ACHN (cell line): ENCODE measurements at places on chromosomes 11 and 22.
A peak's percentile ranks its signal among the peaks of the same experiment; 100 is the strongest.

DNA sequence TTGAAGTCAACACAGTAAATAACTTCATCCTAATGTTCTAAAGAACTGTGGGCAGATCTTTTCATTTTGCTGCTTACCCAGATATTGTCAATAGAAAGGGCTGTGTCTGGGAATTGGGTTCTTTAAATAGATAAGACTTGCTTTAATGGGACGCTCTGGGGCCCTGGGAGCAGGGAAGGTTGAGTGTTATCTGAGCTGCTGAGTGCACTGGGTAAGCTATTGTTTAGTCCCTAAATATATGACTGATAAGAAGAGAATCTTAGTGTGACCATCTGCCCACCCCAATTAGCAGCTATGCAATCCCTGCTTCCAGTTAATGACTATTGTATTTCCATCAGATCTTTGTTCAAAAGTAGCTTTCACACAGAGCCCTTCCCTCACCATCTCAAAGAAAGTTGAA lies 44.4 kb downstream of the ARHGAP42 start:
- DNase-seq: no peak

- no peak for DNase-seq
These were observed 21.3 kb upstream of the PATZ1 start for GRCh38 chr22:31367426-31367825.

DNA sequence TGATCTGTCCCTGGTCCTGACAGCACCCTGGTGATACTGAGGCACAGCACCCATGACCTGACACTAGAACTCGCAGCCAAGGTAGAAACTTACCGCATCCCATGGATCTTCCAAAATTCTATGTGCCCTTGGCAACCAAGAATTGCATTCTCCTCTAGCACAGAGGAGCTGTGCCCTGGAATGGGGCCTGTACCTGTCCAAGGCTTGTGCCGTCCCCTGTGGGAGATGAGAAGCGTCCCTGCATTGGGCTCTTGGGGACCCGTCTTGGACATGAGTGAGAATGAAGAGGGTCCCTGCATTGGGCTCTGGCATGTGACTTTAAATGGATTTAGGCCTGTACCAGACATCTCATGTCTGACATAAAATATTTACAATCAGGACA lies 67.1 kb downstream of the GGTLC2 start:
- DNase-seq: no peak

- no peak for DNase-seq
These were observed 900.7 kb downstream of the JRKL start for GRCh38 chr11:97290464-97291041.

- DNase-seq: peak; percentile 46
These were observed 109.6 kb downstream of the RRAS2 start for GRCh38 chr11:14249121-14249963.

- no peak for DNase-seq
These were observed 106.8 kb downstream of the TRIM29 start for GRCh38 chr11:120031156-120031555.

- peak; percentile 26 for DNase-seq
These were observed 634 bp downstream of the TIMM8B start for GRCh38 chr11:112085822-112086421.

GRCh38 chr11:111148121-111148520 lies 97.4 kb upstream of the POU2AF2 start:
- DNase-seq: no peak

DNA sequence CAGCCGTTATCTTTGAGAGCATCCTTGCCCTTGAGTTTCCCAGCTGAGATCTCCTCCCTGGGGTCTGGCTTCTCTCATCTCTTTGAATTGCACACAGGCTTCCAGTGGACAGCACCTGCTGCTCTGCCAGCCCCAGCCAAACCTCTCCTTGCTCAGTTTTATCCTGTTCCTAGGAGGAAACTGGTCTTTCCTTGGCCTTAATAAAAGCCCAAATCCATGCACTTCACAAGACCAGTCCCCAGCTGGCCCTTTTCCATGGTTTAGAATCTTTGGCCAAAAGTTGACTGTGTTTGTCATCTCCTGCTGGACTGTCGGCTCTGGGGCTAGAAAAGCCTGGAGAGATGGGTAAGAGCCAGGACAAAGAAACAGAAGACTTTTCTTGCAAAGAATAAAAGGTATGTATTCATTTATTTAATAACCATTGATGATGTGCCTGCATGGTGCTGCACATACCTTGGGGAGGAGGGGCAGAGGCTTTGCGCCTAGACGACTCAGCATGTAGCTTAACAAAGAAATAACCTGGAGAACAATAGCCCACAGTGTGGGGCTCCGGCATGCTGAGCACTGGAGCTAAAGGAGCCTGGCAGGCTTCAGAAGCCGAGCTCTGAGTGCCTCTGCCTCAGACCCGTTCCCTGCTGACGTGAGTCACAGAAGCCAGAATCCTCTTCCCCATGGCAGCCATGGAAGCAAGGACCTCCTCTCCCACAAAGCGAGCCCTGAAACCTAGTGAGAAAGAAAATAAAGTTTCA lies 319.3 kb upstream of the B3GAT1 start:
- no peak for DNase-seq

GRCh38 chr11:1570896-1571759 lies 943 bp downstream of the DUSP8 start:
- no peak for DNase-seq

DNA sequence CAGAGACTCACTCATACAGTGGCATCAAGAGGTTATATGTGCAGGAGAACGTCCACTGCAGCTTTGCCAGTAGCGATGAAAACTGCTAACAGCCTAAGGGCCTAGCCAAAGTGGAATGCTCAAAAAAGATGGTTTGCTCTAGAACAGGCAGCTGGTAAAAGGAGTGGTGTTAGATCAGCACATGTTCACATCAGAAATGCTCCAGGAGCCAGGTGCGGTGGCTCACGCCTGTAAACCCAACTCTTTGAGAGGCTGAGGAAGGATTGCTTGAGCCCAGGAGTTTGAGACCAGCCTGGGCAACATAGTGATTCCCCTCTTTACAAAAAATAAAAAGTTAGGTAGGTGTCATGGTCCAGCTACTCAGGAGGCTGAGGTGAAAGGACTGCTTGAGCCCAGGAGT lies 10.3 kb upstream of the TFIP11 start:
- no peak for DNase-seq

- DNase-seq: no peak
These were observed 30.0 kb upstream of the MUC5B start for GRCh38 chr11:1192741-1193325.

GRCh38 chr11:11657218-11657955 lies 35.6 kb upstream of the GALNT18 start:
- no peak for DNase-seq

GRCh38 chr11:8356721-8357504 lies 93.2 kb upstream of the LMO1 start:
- DNase-seq: no peak

- DNase-seq: no peak
These were observed 8.2 kb downstream of the UBASH3B start for GRCh38 chr11:122663764-122664163.

DNA sequence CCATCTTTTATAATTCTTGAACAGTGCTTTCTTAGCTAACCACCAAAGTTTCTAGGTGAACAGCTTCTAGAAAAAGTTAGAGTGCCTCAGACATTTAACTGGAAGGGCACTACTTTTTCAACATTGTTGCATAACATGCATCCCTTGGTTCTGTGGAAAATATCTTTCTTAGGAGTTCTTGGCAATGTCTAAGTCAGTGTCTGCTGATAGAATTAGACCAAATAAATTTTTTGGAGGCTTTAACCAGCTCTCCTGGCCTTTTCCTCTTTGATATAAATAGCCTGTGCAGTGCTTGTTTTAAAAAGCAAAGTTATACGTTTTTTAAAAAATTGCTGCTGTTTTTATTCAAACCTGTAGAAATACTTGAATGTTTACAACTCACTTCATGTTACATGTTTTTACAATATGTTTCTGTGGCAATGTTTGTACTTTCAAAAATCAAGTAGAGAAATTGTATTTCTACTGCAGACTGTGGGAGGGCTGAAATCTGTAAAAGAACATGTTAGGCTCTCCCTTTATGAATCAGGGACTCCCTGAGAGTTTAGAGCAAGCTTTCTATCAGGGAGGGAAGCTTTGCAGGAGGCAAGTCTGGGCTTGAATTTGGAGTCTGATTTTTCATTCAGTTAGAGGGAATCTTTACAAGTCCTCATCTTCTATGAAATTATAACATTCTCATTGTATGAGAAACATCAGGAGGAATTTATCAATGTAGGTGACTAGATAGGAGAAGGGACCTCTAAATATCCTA lies 16.3 kb upstream of the PANX1 start:
- DNase-seq: no peak

- no peak for DNase-seq
These were observed 45.4 kb upstream of the GLYAT start for GRCh38 chr11:58776891-58777710.

GRCh38 chr11:69173925-69174581 lies 18.3 kb downstream of the SMIM38 start:
- no peak for DNase-seq

GRCh38 chr11:36492724-36493304 lies 17.3 kb downstream of the TRAF6 start:
- DNase-seq: peak; percentile 39

- DNase-seq: no peak
These were observed 7.4 kb downstream of the ARHGEF17 start for GRCh38 chr11:73315293-73316020.

GRCh38 chr11:79128291-79128690 lies 312.5 kb downstream of the TENM4 start:
- no peak for DNase-seq

- DNase-seq: peak; percentile 70
These were observed 45.9 kb downstream of the ZNF143 start for GRCh38 chr11:9506489-9507276.

GRCh38 chr11:85680897-85681296 lies 5.1 kb downstream of the CCDC89 start:
- no peak for DNase-seq

- DNase-seq: peak; percentile 51
These were observed 397.8 kb downstream of the OPCML start for GRCh38 chr11:133134314-133135173.

- no peak for DNase-seq
These were observed 720.1 kb downstream of the DLG2 start for GRCh38 chr11:84906995-84907394.

- DNase-seq: peak; percentile 57
These were observed 6.7 kb downstream of the SCARF2 start for GRCh38 chr22:20430720-20431510.

DNA sequence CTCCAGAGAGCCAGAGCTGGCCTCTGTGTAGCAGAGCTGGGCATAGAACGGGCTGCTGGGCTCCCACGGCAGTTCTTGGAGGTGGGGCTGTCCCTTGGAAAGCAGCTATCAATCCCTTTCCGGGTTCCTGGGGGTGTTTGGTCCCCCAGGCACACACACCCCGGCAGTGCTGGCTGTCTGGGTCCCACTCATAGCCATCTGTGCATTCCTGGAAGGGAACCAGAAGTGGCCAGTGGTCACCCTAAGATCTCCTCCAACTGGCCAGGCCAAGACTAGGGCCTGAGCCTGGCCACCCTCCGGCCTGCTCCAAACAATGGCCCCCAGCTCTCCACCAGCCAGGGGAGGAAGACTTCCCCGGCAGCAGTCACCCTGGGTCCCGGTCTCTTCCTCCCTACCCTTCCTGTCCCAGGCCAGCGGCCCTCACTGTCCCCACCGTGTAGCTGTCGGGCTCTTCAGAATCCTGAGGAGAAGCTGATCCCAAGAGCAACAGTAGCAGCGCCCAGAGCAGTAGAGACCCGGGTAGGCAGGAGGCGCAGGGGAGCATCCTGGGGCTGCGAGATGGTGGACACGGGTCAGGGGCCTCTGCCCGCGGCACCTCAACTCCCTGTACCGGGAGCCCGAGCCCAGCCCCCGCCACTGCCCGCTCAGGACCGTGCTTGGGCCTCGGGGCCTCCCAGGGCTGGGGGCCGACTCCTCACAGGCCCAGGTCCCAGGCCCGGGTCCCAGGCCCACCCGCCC lies 620 bp downstream of the EFEMP2 start:
- DNase-seq: peak; percentile 40

DNA sequence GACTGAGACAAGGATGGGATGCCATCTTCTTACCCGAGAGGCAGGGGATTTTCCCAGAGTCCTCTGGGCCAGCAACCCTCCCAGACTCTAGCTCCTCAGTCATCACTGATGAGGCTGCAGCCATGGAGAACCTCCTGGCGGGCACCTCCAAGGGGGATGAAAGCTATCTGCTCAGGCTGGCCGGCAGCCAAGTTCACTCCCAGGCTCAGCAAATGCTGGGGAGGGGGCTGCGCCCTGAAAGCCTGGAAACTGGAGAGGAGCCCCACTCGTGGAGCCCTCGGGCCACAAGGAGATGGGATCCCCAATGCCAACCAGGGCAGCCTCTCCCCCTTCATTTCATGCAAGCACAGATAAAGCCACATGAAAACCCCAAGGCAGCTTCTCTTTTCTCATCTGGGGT lies 75.0 kb downstream of the CACNA1I start:
- no peak for DNase-seq

GRCh38 chr11:111741751-111742150 lies 24.4 kb downstream of the PPP2R1B start:
- DNase-seq: no peak

- peak; percentile 75 for DNase-seq
These were observed 629 bp downstream of the ATP5MG start for GRCh38 chr11:118401880-118402590.

DNA sequence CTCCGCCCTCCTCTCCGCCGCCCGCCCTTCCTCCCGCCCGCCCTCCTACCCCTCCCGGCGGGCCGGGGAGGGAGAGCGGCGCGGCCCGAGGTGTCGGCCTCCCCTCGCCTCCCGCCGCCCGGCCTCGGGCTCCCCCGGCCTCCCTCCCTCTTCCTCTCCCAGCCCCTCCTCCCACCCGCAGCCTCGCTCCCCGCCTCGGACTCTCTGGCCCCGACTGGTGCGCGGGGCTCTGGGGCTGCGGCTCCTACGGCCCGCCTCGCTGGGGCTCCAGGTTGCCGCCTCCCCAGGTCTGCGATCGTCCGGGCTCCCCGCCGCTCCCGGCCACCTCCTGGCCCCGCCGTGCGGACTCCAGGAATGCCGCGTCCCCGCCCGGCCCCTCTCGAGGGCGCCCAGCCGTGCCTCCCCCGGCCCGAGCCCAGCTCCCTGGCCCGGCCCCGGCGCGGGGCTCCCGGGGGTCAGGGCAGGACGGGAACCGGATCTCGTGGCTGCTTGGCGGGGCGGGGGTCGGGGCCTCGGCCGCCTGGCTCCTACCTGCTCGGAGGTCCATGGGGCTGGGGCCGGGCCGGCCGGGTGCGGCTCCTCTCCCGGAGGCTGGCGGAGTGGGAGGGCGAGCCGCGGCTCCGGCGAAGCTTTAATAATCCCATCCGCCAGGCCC lies at the start of gene CLCF1:
TSS of gene CLCF1 (minus strand) at position 606 of the 655 bp plus-strand sequence. CDS start at position 547, 59 bp downstream.
- no peak for DNase-seq

DNA sequence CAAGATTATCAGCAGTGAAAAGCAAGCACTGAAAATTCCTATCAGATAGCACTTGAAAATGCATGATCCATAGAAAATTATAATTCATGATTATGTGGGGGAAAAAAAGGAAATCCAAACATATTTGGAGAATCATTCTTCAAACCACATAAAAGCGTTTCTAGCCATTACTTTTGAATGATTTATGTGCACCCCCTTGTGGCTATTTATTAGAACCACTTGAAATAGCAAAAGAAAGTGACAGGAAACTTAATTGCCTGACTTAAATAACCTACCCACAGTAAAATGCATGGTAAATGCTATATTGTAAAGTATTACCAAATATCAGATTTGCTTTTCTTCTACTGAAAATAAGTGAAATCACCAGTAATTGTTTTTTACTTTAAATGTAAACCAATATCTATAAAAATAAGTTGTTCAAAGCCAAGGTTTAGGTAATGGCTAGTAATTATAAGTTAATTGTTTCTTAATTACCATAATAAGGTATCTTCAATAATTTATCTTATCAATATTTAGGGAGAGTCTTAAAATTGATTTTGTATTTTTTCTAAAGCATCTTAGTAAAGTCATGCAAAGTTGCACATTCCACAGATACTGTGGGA lies 168.5 kb downstream of the ARHGAP42 start:
- peak; percentile 66 for DNase-seq
